ENCODE measurements at places on chromosomes 4 and X.

GRCh38 chr4:177041356-177041755 lies 248.6 kb upstream of the VEGFC start:
- no peak for DNase-seq

GRCh38 chr4:76326515-76326914 lies 20.0 kb downstream of the STBD1 start:
- no peak for DNase-seq

DNA sequence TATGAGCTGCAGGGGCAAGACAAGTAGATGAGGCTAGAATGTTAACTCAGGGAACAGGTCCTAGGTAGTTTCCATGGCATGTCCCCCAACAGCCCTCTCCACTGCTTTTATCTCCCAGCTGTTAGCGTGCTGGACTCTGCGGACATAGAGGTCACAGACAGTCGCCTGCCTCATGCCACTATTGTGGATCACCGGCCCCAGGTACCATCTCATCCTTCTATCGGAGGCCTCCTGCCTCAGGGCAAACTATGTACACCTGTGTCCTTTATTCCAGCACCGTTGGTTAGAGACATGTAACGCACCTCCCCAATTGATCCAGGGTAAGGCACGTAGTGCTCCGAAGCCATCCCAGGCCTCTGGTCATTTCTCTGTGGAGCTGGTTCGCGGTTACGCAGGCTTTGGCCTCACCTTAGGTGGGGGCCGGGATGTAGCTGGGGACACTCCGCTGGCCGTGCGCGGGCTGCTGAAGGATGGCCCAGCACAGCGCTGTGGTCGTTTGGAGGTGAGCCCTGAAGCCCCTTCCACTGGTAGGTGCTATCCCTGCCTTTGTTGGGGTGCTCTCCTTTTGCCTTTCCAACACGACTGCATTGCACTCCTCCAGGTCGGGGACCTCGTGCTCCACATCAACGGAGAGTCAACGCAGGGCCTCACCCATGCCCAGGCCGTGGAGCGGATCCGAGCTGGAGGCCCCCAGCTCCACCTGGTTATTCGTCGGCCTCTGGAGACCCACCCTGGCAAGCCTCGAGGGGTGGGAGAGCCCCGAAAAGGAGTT lies 2.2 kb downstream of the MAGIX start:
- DNase-seq, result no peak

DNA sequence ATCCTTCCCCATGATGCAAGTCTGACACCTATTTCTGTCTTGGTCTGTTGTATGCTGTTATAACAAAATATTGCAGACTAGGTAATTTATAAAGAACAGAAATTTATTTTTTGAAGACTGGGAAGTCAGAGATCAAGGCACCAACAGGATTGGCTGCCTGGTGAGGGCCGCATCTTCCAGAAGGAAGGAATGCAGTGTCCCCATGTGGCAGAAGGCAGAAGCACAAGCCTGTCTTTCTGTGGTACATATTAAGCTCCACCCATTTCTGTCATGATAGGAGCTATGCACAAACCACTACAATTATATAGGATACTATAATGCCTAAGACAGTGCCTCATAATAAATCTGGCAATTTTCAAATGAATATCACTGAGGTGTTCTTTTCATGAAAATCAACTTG lies 502.3 kb upstream of the DIAPH2 start:
- no peak for DNase-seq

DNA sequence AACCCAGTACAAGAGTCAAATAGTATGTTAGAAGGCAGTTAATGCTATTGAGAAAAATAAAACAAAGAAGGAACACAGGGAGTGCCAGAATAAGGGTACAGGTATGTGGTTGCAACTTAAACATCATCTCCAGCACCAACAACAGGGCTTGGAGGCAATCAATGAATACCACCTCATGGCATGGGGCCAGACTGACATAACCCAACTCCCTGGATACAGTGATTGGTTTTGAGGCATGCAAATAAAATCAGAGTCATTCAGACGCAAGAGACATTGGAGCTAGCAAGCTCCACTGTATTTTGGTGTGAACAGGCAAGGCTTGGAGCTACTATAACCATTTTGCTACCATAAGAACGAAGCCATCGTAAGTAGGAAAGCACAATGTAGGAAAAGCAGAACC lies 56.7 kb downstream of the PPP3CA start:
- no peak for DNase-seq

- DNase-seq, result peak; percentile 66
These were observed at the start of gene ZFYVE28 for GRCh38 chr4:2417765-2418649. Gene ZFYVE28, minus strand, starts transcription at chr4:2418645. Its CDS starts 322 bp downstream, at chr4:2418323.

- DNase-seq, result no peak
These were observed 54.9 kb downstream of the REELD1 start for GRCh38 chr4:146269228-146269653.

DNA sequence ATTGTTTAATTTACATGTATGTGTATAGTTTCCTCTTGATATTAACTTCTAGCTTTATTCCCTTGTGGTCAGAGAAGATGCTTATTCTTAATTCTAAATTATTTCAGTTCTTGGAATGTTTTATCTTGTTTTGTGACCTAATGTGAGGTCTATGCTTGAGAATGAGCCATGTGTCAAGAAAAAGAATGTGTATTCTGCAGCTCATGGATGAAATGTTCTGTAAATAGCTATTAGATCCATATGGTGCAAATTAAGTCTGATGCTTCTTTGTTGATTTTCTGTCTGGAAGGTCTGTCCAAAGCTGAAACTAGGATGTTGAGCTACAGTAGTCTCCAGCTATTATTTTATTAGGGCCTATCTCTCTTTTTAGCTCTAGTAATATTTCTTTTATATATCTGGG lies 187.3 kb upstream of the RASGEF1B start:
- no peak for DNase-seq

DNA sequence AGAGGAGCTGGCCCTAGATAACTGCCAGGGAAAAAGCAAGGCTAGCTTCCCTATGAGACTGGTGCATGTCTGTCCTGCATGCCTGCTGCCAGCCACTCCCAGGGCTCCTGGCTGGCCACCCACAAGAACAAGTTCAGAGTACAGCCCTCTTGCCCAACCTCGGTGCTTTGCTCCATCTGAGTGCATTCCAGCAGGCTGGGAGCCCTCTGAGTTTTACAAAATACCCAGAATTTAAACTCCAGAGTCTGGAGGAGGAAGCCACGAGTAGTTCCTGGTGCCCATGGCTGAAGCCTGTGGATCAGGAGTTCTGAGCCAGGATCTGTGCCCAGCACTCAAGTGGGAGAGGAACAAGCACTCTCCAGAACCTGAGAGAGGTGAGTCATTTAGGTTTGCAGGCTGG lies 111.6 kb downstream of the MAGEE2 start:
- DNase-seq, result no peak

- no peak for DNase-seq
These were observed 296.1 kb upstream of the UGT8 start for GRCh38 chr4:114302472-114302871.

GRCh38 chr4:85658766-85659439 lies 184.0 kb downstream of the ARHGAP24 start:
- no peak for DNase-seq

DNA sequence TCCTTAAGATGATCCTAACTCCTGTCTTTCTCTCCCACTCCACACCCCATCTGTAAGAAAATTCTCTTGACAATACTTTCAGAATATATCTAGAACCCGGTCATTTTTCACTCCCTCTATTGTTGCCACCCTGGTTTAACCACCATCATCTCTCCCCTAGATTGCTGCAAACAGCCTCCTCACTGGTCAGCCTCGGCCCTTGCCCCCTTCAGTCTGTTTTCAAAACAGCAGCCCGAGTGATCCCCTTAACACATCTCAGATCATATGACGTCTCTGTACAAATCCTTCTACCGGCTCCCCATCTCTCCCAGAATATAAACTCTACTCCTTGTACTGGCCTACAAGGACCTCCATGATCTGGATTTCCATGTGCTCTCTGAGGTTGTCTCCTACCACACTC lies 35.2 kb upstream of the F9 start:
- DNase-seq, result no peak

- no peak for DNase-seq
These were observed 131.0 kb upstream of the SLC34A2 start for GRCh38 chr4:25524663-25525062.

DNA sequence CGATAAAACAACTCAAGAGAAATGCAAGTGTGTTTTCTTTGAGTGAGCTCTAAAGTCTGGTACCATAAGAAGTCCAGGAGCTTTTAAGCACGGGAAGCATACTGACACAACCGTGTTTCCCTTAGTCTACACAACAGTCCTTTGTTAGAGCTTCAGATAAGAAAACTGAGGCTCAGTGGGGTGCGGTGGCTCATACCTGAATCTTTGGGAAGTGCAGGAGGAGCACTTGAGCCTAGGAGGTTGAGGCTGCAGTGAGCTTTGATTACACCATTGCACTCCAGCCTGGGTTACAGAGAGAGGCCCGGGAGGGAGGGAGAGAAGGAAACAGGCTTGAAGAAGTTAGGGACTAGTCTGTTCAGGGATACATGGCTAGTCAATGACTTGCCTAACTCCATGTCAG lies 21.9 kb downstream of the LEF1 start:
- DNase-seq, result no peak

DNA sequence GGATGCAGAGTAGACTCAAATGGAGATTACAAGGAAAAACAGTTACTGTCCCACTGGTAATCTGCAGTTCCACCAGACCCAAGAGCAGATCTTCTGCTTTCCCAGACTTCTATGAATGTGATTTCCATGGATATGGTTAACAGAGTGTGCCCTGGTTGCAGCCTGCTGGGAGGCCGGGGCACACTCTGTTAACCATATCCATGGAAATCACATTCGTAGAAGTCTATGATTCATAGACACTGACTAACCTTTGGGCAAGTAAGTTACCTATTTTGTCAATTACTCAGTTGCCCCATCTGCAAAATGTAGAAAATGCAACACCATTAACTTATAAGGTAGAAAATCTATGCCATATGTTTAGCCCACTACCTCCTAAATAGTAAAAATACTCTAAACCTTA lies 443.1 kb upstream of the PITX2 start:
- DNase-seq, result no peak

DNA sequence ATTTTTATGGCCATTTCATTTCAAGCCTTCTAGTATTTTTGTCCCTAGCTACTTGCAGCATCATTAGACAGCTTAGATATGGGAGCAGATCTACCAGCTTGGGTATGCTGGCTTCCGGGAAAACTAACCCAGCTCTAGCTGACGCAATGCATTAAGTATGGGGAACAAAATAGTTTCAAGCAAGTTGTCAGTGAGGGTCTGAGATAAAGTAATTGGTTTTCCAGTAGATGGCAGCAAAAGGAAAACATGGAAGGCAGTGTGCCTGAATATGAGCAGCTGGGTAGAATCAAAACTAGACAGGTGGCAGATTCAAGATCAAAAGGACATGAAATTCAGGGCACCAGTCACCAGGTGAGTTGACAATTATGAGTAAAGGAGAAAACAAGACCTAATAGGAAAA lies 340.9 kb upstream of the CTSO start:
- DNase-seq, result no peak

DNA sequence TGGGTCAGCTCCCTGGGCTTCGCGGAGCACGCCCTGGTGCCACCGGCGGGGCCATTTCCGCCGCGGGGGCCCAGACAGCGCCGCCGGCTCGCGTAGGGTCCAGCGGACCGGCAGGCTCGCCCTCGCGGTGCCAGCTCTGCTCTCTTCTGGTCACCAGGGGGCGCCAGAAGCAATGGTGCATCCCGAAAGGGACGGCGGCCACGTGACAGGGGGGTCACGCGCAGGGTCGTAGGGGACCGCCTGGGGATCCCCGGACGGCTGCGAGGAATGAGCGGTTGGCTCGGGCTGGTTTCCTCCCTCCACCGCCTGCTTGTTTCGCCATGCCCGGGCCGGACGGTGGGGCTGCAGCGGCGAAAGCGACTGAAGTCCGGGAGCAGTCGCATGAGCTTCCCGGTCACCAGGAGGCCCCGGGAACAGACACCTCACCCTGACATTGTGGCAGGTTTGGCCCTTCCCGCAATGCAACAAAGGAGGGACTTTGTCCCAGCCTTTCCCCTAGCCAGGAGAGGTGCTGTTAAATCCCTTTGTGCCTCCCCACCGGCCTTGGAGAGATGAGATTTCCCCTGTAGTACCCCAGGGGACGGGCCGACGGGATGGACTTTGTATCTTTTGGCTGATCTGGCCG lies 15.8 kb downstream of the ZCCHC12 start:
- peak; percentile 59 for DNase-seq

GRCh38 chrX:123994730-123995129 lies 33.2 kb downstream of the STAG2 start:
- DNase-seq, result no peak

DNA sequence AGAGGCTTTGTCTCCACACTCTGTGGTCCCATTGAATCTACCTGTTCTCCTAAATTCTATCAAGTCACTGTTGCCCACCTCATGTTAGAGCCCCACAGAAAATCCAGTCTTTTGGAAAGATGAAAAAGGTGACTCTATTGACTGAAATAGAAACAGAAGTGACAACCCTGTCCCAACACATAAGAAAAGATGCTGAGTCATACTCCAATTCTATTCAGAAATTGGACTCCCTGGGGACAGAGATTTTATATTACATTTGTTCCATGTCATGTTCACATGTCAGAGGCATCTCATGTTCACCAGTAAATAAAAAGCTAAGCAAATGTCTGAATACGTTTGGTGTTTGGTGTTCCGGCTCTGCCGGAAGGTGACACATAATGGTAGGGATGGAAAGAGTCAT lies 2.9 kb upstream of the GRPR start:
- DNase-seq, result no peak

GRCh38 chr4:24144381-24144780 lies 254.5 kb upstream of the PPARGC1A start:
- DNase-seq, result no peak

- no peak for DNase-seq
These were observed 327.9 kb downstream of the FAT4 start for GRCh38 chr4:125642645-125643044.

DNA sequence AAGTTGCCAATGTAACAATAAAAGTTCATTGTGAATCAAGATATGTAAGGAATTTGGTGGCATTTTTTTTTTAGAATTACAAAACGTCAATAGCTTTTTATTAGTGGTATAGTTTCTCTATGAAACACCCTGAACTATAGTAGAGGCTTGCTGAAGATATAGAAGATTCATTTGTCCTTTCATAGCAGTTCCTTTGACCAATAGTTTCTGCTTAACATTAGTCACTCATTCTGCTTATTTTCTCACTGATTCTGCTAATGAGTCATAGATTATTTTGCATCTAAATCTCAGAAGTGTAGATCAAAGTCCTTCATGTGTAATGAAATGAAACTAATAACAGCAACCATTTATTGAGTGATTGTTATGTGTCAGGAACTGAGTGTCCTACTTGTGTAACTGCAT lies 205.0 kb upstream of the TET2 start:
- DNase-seq, result no peak

- DNase-seq, result no peak
These were observed 402.1 kb downstream of the KCTD8 start for GRCh38 chr4:44046491-44046890.

GRCh38 chr4:73870768-73871167 lies 1.6 kb downstream of the CXCL1 start:
- DNase-seq, result no peak

- DNase-seq, result no peak
These were observed 100.2 kb downstream of the SCD5 start for GRCh38 chr4:82698412-82698811.

DNA sequence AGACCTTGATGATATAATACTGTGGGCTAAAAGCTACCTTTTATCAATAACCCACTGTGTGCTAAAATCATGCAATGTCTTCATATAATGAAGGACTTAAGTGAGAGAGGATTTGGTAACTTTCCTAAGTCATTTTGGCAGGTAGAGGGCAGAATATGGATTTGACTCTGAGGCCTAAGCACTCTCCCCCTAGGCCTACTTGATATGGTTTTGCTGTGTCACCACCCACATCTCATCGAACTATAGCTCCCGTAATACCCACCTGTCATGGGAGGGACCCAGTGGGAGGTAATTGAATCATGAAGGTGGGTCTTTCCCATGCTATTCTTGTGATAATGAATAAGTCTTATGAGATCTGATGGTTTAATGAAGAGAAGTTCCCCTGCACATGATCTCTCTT lies 229.7 kb downstream of the GBA3 start:
- DNase-seq, result no peak

Data from 8988T (cell line).